ENCODE measurements at places on chromosomes 1 and 21.

GRCh38 chr1:235313262-235313661, 14.7 kb downstream of the ARID4B start:
- DNase-seq, result no peak

DNA sequence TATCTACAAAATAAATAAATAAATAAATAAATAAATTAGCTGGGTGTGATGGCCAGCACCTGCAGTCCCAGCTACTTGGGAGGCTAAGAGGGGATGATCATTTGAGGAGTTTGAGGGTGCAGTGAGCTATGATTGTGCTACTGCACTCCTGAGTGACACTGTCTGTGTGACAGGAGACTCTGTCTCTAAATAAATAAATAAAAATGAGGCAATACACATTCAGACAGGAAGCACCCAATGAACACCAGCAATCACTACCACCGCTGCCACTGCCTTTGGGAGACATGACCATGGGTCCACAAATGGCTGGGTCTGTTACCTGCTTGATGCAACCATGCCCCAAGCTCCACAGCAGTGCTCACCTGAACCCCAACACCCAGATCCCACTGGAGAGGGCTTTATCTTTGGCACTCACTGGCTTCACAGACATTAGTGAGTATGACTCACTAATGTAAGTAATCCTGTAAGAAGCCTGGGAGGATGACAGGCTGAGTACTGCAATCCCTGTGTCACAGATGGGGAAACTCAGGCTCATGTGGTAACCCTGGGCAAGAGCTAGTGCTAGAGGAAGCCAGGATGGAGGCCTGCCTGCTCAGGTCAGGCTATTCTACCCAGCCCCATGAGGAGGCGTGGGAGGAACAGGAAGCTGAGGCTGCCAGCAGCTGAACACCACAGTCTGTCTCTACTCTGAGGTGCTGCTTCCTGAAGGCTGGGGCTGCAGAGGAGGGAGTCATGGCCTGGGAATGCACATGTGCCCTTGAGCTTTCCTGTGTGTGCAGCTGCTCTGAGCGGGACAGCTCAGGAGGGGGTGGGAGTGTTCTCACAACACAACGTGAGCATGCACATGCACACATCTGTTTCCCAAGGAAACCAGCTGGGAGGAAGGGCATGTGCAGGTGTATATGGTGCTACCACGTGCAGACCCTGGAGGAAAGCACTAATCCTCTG, 43.0 kb downstream of the SLC9A1 start:
- DNase-seq, result peak; percentile 46

GRCh38 chr1:185926588-185926987, 192.4 kb downstream of the HMCN1 start:
- DNase-seq, result no peak

GRCh38 chr1:206892351-206892984, 4.8 kb upstream of the IL24 start:
- no peak for DNase-seq

DNA sequence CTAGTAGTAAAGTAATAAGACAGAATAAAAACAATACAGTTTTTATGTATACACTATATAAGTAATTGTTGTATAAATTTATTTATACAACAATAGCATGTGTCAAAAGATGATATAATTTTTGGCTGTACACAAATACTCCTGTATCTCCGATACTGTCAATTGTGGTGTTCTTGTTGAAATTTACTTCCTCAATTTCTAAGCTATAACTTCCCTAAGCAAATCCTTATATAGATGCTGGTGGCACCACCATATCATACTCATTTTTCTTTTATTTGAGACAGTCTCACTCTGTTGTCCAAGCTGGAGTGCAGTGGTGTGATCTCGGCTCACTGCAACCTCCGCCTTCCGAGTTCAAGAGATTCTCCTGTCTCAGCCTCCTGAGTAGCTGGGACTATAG, 141.0 kb upstream of the HP1BP3 start:
- DNase-seq, result no peak

DNA sequence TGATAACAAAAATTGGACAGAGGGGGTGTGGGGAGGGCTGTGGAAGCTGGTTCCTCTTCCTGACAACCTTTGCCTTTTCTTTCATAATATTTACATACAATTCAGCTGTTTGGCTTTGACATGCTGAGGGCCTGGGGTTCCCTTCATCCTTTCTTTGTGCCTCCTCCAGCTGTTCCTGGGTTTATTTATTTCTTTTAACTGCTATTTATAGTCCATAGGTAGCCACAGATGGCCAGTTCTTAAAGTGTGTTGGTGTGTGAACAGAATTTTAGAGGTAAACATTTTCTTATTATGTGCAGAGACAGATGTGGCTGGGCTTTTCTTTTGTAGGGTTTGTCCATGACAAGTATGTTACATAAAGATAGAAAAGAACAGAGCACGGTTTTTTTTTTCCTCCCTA, 34.1 kb upstream of the CNIH3 start:
- DNase-seq, result no peak

DNA sequence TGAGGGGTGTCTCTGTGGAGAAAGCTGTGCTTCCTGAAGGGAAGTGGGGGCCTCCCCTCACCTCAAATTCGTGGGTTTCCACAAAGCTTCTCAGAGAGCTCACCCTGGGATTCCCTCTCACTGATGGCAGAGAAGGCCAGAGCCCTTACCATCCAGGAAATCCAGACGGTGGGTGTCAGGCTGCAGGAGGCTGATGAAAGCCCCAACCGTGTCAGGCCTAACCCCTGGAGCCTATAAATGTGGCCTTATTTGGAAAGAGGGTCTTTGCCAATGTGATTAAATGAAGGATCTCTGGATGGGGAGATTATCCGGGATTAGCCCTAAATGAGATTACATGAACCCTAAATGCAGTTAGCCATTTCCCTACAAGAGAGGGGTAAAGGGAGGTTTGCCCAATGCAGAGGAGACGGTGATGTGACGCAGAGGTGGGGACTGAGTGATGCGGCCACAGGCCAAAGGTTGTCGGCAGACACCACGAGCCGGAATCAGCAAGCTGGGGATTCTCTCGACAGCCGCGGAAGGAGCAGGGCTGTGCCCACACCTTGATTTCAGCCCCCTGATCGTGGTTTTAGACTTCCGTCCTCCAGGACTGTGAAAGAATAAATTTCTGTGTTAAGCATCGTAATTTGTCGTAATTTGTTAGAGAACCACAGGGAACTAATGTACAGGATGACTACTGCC, 82.6 kb downstream of the TOMM20 start:
- no peak for DNase-seq

GRCh38 chr1:117232531-117232930, 21.8 kb upstream of the VTCN1 start:
- DNase-seq, result no peak

GRCh38 chr1:93347334-93347899, 1.7 kb downstream of the DR1 start:
- DNase-seq, result no peak

DNA sequence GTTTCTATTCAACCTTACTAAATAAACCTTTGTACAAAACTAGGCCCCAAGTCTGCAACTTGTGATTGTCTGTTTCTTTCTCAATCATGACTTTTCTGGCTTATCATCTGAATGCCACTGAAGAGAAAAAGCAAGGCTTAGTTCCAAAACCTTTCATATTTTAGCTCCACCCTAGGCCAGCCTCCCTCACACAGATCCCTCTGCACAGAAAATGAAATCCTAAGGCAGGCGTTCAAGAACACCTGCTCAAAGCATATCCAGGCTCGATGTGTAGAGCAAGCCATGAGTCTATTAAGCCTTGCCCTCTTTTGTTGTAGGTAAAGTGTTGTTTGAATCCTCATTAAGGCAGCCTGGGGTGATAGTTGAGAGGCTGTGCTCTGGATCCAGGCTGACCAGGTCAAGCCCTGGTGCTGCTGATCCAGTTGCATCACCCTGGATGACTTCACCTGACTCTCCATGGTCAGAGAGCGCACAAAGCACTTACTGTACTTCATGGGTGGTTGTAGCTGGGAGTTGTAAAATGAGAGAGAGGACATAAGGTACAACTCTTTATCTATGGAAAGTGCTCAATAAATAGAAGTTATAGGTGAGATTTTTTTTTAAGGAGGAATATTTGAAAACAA, 39.0 kb downstream of the FYB2 start:
- no peak for DNase-seq

DNA sequence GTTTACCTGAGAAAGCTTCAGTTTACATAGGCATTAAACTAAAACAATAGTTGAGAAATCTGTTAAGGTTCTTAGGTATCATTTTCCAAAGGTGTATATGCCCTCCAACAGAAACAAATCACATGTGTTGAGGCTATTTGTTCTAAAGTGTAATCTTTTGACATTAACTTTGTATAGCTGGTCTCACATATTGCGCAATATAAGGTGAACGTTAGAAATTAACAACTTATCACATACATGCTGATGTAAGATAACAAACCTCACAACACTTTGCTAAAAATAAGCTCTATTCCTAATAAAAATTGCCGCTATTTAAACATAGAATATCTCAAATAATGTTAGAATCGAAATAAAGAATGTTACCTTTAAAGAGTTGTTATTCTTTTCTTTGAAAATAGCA, 340.6 kb downstream of the SRGAP2C start:
- no peak for DNase-seq

DNA sequence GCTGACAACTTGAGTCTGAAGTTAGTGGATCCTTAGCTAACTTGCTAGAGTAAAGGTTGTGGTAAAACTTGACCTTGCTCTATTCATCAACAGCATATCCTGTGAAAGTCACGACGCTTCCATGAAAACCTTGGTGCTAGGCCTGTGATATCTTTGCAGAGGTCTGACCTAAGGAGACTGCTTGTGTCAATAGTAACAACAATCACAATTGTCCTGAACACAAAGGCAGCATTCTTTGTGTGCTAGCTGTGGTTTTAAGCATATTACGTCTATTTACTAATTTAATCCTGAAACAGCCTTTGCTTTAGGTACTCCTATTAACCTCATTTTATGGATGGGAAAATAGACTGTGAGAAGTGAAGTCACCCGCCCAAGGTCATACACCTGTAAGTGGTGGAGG, 2.8 kb upstream of the CLDN14 start:
- DNase-seq, result no peak

DNA sequence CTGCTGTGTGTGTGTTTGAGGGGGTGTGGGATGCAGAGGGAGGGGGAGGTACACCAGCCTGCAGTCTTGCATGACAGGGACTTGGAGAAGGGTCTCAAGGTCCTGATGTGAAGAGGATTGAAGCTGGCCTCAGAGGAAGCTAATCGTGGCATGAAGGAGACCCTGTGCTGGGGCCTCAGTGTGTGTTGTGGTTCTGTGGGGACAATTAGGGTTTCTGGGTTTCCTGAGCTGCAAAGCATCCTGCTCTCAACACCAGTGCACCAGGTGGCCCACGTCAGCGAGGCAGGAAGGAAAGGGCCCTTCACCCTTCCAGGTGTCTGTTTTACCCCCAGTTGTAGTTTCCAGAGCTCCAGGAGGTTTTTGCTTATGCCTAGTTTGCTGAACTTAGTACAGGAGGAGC, 52.8 kb downstream of the TENT5C start:
- DNase-seq, result no peak
